B cell (primary cell): ENCODE measurements at places on chromosomes 2 and 18. TPM values are rescaled to one million over a fixed set of nuclear protein-coding genes. Genes with fewer than 3 reads are reported as not detected.
A peak's percentile ranks its signal among the peaks of the same experiment; 100 is the strongest.

RAD51AP2 gene
- not detected in 2 replicates for total RNA-seq

ZFP36L2 gene
- 455 and 482 TPM in 2 replicates for total RNA-seq

NGEF gene
- total RNA-seq: not detected in 2 replicates

DNA sequence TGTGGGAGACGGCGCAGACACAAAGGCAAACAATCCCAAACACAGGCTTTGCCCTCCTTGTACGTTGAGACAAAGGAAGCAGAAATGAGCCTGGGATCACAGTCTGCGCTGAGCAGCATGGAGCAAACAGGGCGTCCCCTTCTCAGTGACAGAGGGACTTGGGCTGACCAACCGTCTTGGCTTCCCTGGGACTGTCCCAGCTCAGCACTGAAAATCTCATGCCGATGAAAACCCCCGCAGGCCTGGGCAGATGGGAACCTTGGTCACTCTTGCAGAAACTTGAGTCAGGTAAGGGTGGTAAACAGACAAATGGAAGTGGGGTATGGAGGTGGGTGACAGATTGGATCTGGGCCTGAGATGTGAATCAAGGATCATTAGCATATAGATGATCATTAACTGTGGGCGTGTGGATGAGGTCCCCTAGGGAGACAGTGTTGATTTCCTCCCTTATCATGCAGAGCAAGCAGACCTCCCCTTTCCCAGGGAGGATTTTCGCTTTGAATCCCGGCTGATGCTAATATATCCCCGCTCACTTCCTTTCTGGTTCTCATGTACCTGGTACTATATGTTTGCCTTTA is 19.1 kb upstream of the SH3BP4 start:
- no peak overlapping the region for H3K27ac ChIP-seq
- H3K4me3 ChIP-seq: no peak overlapping the region
- H3K4me1 ChIP-seq: no peaks in the 10 kb centered on the region
- no peak for DNase-seq
- no peaks in the 10 kb centered on the region for H3K36me3 ChIP-seq

DNA sequence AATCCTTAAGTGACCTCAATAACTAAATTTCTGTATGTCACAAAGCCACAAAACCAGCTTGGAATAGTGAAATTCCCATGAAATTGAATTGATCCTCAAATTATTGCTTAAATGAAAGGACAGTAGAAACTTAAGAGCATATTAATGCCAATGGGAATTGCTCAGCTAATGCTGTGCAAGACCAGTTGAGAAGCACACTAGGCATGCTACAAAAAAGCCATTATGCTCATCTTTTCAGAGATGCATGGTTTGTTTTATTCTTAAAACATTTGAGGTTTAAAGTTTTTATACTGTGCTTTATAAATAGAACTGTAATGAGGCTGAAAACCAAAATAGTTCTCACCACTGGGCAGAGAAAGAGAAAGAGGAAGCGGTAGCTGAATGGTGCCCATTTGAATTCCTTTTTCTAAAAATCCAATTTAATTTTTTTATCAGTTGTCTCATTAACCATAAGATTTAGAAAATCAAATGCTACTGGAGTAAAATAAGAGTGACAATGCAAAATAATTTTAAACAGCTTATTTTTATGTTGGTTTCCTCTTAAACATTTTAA is 98.6 kb downstream of the LNPK start:
- no peaks in the 10 kb centered on the region for H3K36me3 ChIP-seq
- H3K4me3 ChIP-seq: no peak overlapping the region
- no peaks in the 10 kb centered on the region for H3K27me3 ChIP-seq
- no peak overlapping the region for H3K27ac ChIP-seq
- no peak for DNase-seq

DNA sequence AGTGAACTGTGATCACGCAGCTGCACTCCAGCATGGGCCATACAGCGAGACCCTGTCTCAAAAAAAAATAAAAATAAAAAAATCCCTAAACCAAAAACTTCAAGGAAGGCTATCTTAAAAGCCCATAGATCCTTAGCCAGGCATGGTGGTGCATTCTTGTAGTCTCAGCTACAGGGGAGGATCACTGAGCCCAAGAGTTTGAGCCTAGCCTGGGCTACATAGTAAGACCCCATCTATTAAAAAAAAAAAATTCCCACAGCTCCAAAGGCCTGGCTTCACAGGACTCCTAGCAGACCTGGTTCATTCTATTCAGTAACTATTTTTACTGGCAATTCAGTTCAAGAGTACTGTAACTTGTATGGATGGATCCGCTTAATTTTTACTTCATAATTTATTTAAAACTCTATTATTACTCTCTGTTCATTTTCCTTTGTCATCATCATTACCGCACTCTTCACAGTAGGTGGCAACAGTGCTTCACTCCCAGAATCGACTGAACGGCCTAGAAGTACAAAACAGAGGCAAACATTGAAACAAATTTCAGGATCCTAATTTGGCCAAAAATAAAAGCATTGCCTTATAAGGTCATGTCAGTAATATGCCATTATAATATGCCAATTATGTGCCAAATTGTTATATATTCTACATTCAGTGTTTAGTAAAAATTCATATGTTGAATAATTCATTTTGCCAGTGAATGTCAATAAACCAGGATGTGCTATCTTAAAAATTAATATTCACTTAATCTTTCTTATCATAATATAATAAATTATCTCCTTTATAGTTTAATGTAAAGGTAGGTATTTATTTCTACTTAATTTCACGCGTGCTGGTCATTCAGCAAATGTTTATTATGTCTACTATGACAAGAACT is 14.3 kb upstream of the STAM2 start:
- no peak overlapping the region for H3K4me3 ChIP-seq
- no peaks in the 10 kb centered on the region for H3K4me1 ChIP-seq
- H3K27me3 ChIP-seq: no peaks in the 10 kb centered on the region
- no peak overlapping the region for H3K27ac ChIP-seq
- DNase-seq: peak; percentile 47

DNA sequence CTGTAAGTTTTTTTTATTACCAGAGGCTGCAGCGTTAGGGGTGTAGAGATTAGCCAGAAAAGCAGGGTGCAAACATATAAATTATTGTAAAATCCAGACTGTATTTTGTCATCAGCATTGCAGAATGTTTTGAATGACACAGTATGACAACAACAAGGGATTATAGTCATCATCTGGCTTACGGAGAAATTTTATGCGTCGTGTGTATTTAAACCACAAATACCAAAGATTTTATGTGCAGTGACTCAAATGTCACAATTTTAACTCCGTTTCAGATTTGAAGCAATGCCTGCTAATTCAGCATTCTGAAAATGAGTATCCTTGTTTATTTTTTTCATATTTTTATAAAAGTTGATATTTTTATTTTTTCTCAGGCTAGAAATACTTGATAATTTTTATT is 19.4 kb upstream of the TMX3 start:
- no peak overlapping the region for H3K4me3 ChIP-seq
- DNase-seq: no peak
- no peaks in the 10 kb centered on the region for H3K36me3 ChIP-seq
